ENCODE measurements at places on chromosomes 11 and 22.
A peak's percentile ranks its signal among the peaks of the same experiment; 100 is the strongest.

GRCh38 chr22:41564563-41564962 is 3.8 kb downstream of the CSDC2 start:
- no peak for DNase-seq

- no peak for DNase-seq
Measured at GRCh38 chr11:106482917-106483785, 405.7 kb downstream of the AASDHPPT start.

DNA sequence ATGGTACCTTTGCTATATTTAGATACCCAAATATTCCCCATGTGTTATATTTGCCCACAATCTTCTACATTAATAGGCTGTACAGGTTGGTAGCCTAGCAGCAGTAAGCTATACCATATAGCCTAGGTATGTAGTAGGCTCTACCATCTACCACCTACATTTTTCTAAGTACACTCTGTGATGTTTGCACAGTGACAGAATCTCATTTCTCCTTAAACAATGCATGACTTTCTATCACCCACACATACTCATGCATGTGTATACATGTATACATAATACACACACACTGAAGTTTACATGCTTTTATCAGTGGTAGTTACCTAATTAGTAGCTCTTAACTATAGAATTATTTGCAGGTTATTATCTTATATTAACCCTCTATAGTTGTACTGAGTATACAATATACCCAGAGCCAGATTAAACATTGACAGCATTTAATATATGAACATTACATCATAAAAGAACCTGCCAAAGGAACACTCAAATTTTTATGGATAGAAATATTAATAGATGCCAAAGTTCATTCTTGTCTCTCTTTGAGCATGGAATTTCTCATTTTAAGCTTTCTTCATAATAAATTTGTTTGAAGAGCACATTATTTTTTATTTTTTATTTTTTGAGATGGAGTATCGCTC is 51.4 kb downstream of the ELP4 start:
- no peak for DNase-seq

GRCh38 chr22:44244265-44244822 is 63.6 kb downstream of the PARVG start:
- DNase-seq, result no peak

GRCh38 chr11:71937826-71938225 is 9.0 kb downstream of the RNF121 start:
- DNase-seq, result no peak

DNA sequence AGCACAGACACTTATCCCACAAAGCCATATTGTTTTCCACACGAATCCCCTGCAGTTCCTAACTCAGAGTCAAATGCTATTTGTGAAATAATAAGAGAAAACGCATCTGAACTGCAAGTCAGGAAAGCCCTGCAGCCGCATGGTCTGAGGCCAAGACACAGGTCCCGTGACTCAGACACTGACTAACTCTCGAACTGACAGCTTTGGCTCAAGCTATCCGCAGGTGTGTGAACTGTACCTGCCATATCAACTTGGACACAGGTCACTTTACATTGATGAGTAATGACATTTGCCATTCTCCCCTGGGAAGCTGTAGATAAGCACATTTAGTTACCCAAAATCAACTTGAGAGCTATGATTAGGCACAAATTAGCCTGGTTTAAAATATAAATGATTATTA is 34.9 kb upstream of the NFRKB start:
- no peak for DNase-seq

DNA sequence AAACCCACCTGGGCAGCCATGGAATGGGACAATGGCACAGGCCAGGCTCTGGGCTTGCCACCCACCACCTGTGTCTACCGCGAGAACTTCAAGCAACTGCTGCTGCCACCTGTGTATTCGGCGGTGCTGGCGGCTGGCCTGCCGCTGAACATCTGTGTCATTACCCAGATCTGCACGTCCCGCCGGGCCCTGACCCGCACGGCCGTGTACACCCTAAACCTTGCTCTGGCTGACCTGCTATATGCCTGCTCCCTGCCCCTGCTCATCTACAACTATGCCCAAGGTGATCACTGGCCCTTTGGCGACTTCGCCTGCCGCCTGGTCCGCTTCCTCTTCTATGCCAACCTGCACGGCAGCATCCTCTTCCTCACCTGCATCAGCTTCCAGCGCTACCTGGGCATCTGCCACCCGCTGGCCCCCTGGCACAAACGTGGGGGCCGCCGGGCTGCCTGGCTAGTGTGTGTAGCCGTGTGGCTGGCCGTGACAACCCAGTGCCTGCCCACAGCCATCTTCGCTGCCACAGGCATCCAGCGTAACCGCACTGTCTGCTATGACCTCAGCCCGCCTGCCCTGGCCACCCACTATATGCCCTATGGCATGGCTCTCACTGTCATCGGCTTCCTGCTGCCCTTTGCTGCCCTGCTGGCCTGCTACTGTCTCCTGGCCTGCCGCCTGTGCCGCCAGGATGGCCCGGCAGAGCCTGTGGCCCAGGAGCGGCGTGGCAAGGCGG is 11.4 kb upstream of the ARHGEF17 start:
- no peak for DNase-seq

DNA sequence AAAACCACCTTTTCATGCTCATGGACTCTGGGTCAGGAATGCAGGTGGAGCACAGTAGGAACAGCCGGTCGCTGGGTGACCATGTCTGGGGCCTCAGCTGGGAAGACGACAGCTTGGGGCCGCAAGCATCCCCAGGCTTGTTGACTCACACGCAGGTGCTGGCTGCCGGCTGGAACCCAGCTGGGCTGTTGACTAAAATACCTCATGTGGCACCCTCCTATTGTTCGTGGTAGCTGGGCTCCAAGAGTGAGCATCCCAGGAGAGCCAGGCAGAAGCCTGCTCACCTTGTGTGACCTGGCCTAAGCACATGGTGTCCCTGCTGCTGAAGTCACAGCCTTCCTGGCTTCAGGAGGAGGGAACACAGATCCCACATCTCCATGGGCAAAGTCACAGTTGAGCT is 9.4 kb downstream of the DPP3 start:
- DNase-seq, result no peak

GRCh38 chr11:15692739-15693138 is 578.0 kb downstream of the INSC start:
- DNase-seq, result no peak

GRCh38 chr11:9594267-9595046 is 21.0 kb downstream of the WEE1 start:
- no peak for DNase-seq

- DNase-seq, result no peak
Measured at GRCh38 chr11:33256031-33256812, 959 bp upstream of the HIPK3 start.

DNA sequence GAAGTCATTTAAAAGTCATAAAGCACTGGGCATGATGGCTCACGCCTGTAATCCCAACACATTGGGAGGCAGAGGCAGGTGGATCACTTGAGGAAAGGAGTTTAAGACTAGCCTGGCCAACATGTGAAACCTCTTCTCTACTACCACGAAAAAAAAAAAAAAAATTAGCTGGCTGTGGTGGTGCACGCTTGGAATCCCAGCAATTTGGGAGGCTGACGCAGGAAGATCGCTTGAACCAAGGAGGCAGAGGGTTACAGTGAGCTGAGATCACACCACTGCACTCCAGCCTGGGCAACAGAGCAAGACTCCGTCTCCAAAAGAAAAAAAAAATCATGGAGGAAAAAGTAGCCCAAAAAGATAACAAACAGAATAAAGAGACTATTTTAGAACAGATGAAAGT is 42.2 kb downstream of the NUP98 start:
- DNase-seq, result no peak

GRCh38 chr22:43783777-43784176 is 28.3 kb downstream of the EFCAB6 start:
- DNase-seq, result no peak

DNA sequence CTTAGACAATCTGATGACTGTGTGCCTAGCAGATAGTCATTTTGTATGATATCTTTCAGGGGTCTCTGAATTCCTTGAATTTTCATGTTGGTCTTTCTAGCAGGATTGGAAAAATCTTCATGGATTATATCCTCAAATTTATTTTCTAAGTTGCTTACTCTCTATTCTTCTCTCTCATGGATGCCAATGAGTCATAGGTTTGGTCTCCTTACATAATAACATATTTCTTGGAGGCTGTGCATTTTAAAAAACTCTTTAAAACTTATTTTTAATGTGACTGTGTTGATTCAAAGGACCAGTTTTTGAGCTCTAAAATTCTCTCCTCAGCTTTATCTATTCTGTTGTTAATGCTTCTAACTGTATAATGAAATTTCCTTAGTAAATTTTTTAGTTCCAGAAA is 198.7 kb downstream of the AASDHPPT start:
- DNase-seq, result no peak

DNA sequence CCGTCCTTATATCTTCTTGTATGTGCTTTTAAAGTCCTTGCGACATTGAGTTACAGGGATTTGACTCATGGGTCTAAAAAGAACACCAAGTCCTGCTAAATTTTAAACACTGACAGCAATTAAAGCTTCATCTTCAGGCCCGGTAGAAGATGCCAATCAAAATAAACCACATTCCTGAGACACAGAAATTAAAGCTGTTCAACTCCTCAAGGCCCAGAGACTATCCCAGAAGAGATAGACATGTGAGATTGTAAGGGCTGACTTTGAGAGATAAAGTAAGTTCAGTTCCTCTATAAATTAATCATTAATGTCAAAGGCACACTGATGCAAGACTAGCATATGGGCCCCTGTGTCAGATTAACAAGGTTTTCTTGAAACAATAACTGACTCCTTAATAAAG is 49.8 kb downstream of the OSBPL5 start:
- no peak for DNase-seq

- DNase-seq, result no peak
Measured at GRCh38 chr11:73983741-73984538, 1.3 kb upstream of the UCP2 start.

- no peak for DNase-seq
Measured at GRCh38 chr11:122232985-122233384, 117.0 kb upstream of the BLID start.

DNA sequence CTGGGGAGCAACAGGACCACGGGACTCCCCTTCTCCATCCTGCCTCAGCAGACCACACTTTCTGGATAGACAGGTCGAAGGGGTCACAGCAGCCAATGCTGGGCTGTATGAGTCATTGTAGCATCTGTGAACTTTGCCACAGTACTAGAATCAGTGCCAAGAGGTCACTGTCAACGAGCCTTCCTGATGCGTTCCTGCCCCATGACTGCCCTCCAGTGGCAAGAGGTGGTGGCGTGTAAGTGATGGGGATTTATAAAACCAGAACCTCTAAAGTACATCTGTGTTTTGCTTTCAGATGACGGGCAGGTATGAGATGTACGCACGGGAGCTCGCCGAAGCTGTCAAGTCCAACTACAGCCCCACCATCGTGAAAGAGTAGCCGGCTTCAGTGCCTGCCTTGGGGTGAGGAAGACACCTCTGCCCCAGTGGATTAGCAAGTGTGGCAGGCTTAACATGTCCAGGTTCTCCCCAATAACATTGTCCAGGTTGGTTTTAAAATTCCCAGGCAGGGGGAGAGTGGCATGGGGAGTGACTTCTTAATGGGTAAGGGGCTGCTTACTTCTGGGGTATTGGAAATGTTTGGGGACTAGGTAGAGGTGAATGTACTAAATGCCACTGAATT is 29.4 kb downstream of the GUCD1 start:
- peak; percentile 68 for DNase-seq

- DNase-seq, result no peak
Measured at GRCh38 chr11:70315716-70316115, 45.2 kb downstream of the PPFIA1 start.

DNA sequence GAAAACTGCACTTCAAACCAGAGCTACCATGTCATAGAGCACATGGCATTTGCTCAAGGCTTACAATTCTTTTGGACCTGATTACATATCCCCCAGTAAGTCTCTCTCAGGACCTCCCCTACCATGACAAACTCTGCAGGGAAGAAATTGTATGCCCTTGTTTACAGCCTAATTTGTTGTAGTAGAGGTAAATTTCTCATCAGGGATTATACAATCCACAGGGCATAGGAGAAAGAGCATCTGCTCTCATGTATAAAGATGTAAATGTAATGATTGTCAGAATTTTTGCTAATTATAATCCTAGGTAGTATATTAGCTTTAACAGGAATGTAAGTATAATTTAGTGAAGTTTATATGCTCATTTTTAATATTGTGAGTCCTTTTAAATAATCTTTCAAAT is at the start of gene OR8B3:
TSS of gene OR8B3 (minus strand) at position 101 of the 400 bp plus-strand sequence. CDS start 1,673 bp downstream, outside the sequence.
- DNase-seq, result no peak

GRCh38 chr11:44868455-44869421 is 81.9 kb downstream of the TP53I11 start:
- no peak for DNase-seq

- DNase-seq, result no peak
Measured at GRCh38 chr22:36964106-36964505, 50.7 kb downstream of the CSF2RB start.

DNA sequence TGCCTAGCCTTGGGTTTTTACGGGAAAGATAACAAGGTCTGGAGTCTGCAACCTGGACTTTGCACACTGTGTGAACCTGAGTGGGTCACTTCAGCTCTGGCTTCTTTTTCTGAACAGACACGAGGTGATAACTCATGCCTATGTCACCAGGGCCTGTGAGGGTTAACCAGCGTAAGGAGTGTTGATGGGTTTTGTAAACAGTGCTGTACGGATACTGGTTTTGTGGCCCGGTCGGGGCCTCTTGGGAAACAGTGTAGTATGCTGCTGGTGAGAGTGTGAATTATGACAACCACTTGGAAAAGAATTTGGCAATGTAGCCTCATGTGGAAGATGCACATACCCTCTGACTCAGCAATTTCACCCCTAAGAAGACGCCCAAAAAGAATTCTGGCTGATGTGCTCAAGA is 266.8 kb downstream of the MN1 start:
- no peak for DNase-seq

- DNase-seq, result no peak
Measured at GRCh38 chr22:23401910-23402274, 178.2 kb downstream of the IGLL1 start.

GRCh38 chr11:35039076-35039475 is 99.9 kb upstream of the CD44 start:
- no peak for DNase-seq
